ENCODE measurements at places on chromosomes 3 and 15. TPM values are rescaled to one million over a fixed set of nuclear protein-coding genes. Genes with fewer than 3 reads are reported as not detected.

- DNase-seq, result no peak
Measured at GRCh38 chr3:11703146-11703545, 59.4 kb upstream of the VGLL4 start.

- DNase-seq, result peak; percentile 4
Measured at GRCh38 chr3:159187232-159187631, 385.4 kb downstream of the MFSD1 start.

DNA sequence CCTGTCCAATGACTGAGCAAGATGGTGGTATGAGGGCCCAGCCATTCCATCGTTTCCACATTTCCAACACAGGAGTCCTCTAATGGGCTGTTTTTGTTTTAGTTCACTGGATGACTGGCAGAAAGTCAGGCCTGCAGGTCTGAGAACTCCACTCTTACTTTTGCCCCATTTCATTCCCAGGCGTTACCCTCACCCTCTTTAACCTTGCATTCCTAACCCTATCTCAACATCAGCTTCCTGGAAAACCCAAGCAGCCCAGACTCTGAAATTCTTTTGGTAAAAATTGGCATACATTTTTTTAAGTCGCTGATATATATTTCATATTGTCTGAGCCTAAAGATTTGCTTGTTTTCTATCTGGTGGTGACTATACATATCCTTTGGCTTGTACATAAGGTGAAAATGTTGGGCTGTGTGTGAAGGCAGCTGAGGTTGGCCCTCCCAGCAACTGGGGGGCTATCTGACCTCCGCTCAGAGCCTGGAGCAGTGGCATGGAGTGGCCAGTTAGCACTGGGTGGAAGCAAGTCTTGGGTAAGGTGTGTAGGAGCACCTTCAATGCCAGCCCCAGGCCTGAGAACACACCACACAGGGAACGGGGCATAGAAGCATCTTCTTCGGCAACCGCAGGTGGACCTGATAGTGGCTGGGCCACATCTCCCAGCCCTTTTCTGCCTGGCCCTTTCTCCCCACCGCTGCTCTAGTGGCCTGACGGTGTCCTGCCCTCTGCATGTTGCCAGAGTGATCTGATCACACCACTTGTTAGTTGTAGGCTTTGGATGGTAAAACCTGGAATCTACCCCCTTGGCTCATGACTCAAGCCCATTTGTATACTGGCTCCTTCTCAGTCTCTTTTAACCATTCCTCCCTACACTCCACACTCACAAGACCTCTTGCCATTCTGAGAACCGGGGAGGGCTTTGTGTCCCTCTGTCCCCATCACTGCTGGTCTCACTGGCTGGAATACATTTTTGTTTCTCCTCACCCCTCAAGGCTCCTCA lies 50.0 kb downstream of the AMOTL2 start:
- no peak for DNase-seq

The CPNE9 gene
- 0.27 TPM for polyA plus RNA-seq

Measured in right lung (tissue), 10 donors.